Myocyte (in vitro differentiated cells): ENCODE measurements at places on chromosomes 6 and 20.

- DNase-seq: no peak
Observed at GRCh38 chr6:92623431-92623830, 795.9 kb downstream of the EPHA7 start.

- DNase-seq: no peak
Observed at GRCh38 chr20:56897318-56897957, 268.3 kb downstream of the TFAP2C start.

DNA sequence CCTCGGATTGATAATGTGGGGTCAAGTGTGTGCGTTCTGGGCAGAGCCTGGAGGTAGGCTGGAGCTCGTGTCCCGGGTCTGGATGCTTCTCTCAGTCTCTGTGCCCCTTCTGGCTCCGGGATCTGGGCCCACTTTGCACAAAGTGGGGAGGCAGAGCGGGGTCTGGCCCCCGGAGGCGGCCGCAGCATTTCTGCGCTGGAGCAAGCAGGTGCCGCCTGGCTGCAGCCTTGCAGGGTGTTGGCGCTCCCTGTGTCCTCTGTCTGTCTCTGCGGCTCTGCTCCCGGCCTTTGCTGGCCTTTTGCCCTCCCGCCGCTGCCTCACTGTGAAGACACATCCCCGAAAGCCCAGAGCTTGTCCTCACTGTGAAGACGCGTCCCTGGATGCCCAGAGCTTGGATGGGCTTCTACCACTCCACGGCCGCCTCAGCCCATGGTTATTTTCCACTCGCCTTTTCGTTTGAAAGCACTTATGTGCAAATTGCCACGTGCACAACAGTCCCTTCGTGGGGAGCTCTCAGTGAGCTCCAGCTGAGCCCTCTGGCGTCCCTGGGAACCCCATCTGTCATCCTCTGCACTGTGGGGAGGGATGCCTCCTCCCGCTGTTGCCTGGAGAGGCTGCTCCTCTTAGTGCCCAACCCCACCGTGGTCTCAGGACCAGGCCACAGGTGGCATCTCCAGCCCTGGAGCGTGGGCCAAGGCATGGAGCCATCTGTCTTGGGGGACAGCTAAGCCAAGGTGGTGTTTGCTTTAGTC, 17.4 kb downstream of the SLCO4A1 start:
- peak; percentile 17 for DNase-seq

GRCh38 chr20:1146957-1147356, 28.6 kb downstream of the PSMF1 start:
- DNase-seq: no peak

DNA sequence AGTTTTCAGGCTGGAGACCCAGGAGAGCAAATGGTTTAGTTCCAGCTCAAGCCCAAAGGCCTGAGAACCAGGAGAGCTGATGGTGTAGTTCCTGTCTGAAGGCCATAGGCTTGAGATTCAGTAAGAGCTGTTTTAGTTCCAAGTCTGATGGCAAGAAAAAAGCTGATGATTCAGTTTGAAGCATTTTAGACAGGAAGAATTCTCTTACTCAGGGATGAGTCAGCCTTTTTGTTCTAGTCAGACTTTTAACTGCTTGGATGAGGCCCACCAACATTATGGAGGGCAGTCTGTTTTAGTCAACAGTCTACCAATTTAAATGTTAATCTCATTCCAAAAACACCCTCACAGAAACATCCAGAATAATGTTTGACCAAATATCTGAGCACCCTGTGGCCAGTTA, 2.5 kb downstream of the ZSCAN26 start:
- peak; percentile 49 for DNase-seq

GRCh38 chr6:129351807-129352206, 358.2 kb downstream of the ARHGAP18 start:
- DNase-seq: peak; percentile 14

GRCh38 chr6:127119102-127120022, 891 bp downstream of the RSPO3 start:
- peak; percentile 27 for DNase-seq

DNA sequence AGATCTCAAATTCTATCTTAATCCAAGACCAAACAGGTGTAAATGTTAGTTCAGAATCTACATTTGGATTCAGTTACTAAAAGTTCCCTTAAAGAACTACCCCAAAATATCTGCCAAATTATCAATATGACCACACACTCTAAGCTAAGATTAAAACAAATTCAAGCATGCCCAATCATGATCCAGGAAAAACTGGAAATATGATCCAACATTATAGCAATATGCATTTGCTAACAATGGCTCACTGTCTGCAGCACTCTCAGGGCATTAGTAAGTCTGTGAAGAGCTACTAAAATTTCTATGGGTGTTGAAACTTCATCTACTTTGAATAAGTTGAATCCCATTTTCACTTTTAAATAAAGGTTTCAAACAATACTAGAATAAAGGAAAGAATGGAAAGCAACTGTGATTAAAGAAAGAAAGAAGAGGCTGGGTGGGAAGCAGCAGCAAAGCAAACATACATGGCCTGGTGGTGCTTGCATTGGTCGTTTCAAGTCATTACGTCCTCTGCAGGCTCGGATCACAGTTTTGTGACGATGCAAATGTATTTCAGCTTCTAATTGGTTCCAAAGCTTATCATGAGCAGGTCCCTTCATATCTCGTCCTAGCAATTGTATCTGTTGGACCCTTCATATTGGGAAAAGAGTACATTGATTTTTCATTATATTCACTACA, 29.2 kb downstream of the GOPC start:
- DNase-seq: peak; percentile 8

- no peak for DNase-seq
Observed at GRCh38 chr20:54339093-54339492, 131.2 kb downstream of the PFDN4 start.

GRCh38 chr6:128558924-128559323, 38.5 kb upstream of the PTPRK start:
- no peak for DNase-seq

GRCh38 chr6:21767891-21768648, 174.5 kb downstream of the SOX4 start:
- peak; percentile 26 for DNase-seq

DNA sequence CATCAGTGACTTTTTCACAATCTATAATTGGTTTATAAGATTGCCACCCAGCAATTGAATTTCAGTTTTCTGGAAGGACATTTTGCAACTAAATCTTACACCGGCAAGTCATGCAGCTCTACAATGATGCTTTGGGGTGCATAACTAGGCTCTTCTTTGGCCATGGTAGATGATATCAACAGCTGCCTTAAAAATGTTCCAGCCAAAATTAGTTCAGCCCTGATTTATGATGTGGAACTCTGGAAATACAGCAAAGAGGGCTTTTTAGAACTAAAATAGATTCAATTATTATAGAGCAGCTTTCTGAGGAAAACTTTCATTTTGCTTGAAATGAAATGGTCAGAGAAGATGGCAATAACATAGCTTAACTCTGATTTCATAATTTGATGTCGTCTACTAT, 18.4 kb upstream of the MCM9 start:
- peak; percentile 16 for DNase-seq

DNA sequence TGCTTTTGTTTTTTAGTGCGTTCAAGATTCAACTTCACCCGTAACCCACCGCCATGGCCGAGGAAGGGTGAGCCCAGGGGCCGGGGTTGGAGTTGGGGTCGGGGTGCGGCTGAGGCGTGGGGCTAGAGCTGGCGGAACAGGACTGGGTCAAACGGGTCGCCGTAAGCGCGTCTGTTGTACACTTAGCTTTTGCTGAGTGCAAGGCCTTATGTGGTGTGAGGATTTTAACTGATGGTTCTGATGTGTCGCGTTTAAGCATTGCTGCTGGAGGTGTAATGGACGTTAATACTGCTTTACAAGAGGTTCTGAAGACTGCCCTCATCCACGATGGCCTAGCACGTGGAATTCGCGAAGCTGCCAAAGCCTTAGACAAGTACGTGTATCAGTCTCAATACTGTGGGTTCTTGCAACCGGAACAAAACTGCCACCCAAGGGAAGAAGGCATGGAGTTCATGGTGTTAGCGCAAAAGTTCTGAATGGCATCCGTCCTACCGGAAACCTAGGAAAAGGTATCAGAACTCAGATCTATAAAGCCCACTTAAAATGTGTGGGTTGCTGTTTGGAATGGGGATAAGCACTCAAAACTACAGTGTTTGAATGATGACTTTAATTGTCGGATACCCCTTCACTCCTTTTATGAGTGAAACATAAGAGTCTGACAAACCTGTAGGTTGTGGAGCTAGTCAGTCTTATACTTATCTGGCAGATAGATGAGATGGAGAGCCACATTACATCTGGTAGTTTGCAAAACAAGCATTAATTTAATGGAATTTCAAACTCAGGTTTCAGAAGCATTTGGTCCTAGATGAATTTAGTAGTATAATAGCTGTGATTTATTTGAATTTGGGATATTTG, 574 bp downstream of the RPS12 start:
- no peak for DNase-seq

GRCh38 chr6:4281341-4282293, 146.2 kb upstream of the ECI2 start:
- DNase-seq: peak; percentile 18
